ENCODE measurements at places on chromosomes 2 and 18.
A peak's percentile ranks its signal among the peaks of the same experiment; 100 is the strongest.

GRCh38 chr2:177832611-177833433 lies 239.8 kb downstream of the PDE11A start:
- peaks cover 12% of the 10 kb centered on the region for H3K36me3 ChIP-seq
- no peak overlapping the region for H3K27ac ChIP-seq
- H3K27me3 ChIP-seq: no peaks in the 10 kb centered on the region
- H3K4me1 ChIP-seq: no peaks in the 10 kb centered on the region

GRCh38 chr2:149743842-149744448 lies 156.4 kb upstream of the MMADHC start:
- H3K4me3 ChIP-seq: no peak overlapping the region
- H3K27ac ChIP-seq: no peak overlapping the region
- H3K4me1 ChIP-seq: no peaks in the 10 kb centered on the region
- peaks cover 15% of the 10 kb centered on the region for H3K27me3 ChIP-seq

GRCh38 chr18:58051765-58052460 lies 7.9 kb downstream of the NEDD4L start:
- DNase-seq: no peak
- H3K4me3 ChIP-seq: no peak overlapping the region
- peak overlapping the region; percentile 14 for H3K27ac ChIP-seq

- DNase-seq: no peak
- no peak overlapping the region for H3K27ac ChIP-seq
- H3K4me3 ChIP-seq: no peak overlapping the region
- no peaks in the 10 kb centered on the region for H3K36me3 ChIP-seq
These were observed 354.6 kb downstream of the NCKAP5 start for GRCh38 chr2:133213651-133214050.

Measured in naive thymus-derived CD8-positive, alpha-beta T cell (primary cell).